ENCODE measurements at places on chromosomes 6 and 20.

- no peak for DNase-seq
Measured at GRCh38 chr6:117907601-117908245, 659 bp downstream of the SLC35F1 start.

GRCh38 chr20:39960522-39961428, 728.3 kb downstream of the MAFB start:
- no peak for DNase-seq

DNA sequence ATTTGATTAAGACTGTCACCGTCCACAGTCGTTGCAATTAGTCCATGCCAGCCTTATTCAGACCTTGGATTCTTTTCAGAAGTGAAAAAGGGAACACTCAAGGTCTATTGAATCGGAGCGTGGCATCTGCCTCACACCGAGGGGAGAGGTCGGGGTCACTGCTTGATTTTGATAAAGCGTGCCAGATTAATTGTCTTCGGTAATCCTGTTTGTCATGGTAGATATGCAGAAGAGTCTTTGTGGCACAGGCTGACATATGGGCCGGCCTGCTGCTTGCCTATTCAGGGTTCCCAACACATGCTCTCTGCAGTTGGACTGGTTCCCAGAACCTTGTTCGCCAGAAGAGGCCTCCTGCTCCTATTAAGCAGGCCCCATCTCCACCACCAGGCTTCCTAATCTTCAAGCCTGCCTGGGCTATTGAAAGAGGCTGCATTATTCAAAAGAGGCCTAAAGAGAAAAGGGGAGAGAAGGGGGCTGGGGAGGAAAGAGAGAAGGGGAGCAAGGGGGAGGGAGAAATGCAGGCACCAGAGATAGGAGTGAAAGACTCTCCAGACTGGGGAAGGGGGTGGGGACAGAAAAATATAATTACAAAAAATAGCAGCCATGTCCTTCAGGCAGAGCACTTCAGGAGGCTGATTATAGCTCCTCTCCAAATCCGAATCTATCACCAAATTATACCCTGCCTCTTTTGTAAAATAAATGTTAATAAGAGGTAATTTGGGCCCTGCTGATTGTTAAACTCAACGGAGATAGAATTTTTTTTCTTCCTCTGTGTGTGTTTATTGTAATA, 611.3 kb downstream of the HDGFL1 start:
- no peak for DNase-seq

GRCh38 chr20:22159276-22159675, 425.1 kb downstream of the FOXA2 start:
- DNase-seq, result no peak

GRCh38 chr6:122130026-122130348, 269.5 kb upstream of the HSF2 start:
- no peak for DNase-seq

DNA sequence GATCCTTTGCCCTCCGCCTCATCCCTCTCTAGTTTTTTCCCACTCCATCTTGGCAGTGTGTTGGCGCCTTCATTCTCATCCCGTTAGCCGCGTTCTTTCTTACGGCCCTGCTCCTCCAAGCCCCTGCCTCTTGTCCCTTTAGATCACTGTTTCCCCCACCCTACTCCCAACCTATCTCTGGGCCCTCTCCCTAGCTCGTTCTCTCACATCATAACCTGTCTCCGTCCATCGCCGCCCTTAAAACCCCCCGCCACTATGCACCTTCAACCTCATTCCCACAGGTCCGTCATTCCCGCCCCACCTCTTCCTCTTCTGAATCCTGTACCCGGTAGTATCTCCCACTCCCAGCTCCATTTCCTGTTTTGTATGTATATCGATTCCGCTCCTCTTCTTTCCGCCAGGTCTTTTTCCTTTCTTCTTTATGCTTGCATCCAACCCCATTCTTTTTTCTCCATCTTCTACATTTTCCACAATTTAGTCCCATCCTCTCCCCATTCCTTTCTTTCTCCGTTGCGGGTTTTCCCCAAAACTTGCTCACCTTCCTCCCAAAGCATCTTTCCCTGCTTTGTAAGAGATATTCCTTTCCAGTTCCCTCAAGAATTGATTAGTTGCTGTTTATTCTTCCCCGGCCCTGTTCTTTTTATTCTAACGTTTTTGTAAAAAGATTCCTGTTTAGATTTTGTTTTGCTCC, 671 bp downstream of the EFHC1 start:
- DNase-seq, result no peak

All from stimulated activated CD8-positive, alpha-beta memory T cell treated with anti-CD3 and anti-CD28 coated beads, Interleukin-15, amount 100 ng/mL, for 1 hour (primary cell).